ENCODE measurements at places on chromosomes 3 and 15.

DNA sequence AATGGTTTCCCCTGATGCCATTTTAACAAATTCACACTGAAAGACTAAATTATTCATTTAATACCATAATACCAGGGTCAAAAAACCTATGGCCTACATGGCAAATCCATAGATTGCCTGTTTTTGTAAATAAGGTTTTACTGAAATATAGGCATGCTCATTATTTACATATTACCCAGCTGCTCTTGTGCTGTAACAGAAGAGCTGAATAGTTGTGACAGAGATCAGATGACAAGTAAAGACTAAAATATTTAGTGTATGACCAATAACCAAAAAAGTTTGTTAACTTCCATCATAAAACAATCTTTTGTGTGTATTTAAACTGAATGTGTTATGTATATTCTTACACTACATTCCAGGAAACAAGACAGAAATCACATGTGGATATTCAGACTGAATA lies 60.2 kb downstream of the DENND4A start:
- no peak for DNase-seq

GRCh38 chr15:66138096-66138783 lies 115.3 kb downstream of the MEGF11 start:
- no peak for DNase-seq

- DNase-seq: no peak
Measured at GRCh38 chr3:48467473-48468267, 21.1 kb downstream of the ATRIP start.

DNA sequence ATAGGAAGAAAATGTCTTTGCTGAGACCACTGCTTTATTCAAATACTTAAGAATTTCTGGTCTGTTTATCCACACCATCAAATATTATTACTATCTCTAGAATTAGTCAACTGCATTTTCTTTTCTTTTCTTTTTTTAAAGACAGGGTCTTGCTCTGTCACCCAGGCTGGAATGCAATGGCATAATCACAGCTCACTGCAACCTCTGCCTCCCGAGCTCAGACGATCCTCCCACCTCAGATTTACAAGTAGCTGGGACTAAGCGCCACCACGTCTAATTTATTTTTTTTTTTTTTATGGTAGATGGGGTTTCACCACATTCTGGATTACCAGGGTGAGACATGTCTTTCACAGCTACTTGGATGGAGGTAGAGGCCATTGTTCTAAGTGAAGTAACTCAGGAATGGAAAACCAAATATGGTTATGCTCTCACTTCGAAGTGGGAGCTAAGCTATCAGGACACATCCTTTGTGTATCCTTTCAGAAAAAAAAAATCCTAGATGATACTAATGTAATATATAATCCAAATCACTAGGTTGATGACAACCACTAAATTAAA lies 52.8 kb downstream of the STAG1 start:
- DNase-seq: no peak

DNA sequence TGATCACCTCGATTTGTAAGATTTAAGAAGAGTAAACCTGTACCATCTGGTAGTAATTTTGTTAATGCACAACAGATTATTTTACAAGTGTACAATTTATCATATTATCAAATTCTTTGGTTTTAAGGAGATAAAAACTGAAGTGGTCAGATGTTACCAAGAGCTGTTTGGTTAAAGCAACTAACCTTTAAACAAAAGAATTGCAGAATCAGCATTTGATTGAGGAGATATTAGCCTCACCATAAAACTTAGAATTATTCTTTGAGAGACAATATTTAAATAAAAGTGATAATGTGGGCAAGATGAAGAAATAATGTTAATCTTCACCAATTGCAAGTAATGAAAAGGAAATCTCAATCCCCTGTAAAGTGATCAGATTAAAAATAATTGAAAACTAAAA lies 1034.9 kb downstream of the ROBO1 start:
- no peak for DNase-seq

GRCh38 chr3:39920271-39920670 lies 110.9 kb downstream of the MYRIP start:
- no peak for DNase-seq

DNA sequence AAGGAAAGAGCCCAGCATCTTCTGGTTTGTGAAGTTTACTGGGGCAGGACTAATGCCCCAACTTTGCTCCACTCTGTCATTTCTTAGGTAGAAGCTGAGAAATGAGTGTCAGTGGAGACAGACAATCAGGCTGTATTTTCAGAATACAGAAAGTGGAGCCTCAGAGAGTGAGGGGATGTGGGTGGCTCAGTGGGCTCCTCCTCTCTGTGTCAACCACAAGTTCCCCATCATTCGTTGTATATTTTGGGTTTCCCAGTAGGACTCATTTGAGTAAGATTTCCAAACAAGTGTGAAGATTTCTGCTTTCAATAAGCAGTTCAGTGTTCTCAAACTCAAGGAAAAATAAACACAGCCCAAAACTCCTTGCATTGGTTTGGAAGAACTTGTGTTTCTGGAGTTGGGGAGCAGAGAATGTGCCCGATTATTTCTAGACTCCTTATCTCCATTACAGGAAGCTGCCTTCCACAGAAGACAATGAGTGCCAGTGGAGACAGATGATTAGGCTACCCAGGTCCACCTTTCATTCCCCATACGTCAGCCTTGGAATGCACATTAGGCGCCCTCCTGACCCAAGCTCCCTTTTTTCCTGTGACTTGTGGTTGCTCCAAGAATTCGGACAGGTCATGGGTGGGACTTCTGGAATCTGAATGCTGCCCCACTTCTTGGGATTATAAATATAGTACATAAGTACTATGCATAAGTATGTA lies 792.1 kb upstream of the LMCD1 start:
- no peak for DNase-seq

DNA sequence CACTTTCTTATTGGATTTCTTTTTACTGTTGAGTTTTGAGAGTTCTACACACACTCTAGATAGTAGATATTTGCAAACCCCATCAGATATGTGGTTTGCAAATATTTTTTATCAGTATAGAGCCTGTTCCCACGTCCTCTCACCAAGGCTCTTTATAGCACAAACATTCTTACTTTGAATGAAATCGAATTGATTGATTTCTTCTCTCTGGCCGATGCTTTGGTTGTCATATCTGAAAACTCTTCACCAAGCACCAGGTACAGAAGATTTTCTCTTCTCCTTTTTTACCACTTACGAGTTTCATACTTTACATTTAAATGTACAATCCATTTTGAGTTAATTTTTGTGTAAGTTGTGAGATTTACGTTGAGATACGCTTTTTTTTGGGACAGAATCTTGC lies 163.4 kb downstream of the PTPRG start:
- DNase-seq: no peak

GRCh38 chr15:60052796-60053195 lies 48.7 kb downstream of the FOXB1 start:
- DNase-seq: no peak

DNA sequence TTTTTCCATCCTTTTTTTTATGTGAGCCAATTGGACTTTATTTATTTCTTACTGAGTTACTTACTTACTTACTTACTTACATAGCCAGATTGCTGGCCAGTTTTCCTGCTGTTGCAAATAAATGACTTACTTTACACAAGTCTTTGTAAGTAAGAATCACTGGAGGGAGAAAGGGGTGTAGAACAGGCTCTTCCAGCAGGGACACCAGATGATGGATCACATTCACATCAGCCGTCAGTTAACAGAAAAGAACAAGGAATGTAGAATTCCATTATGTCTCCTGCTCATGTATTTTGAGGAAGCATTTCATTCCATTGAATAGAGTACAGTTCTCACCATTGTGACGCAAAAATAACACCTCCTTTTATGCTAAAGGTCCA lies 188.6 kb downstream of the FNDC3B start:
- no peak for DNase-seq

DNA sequence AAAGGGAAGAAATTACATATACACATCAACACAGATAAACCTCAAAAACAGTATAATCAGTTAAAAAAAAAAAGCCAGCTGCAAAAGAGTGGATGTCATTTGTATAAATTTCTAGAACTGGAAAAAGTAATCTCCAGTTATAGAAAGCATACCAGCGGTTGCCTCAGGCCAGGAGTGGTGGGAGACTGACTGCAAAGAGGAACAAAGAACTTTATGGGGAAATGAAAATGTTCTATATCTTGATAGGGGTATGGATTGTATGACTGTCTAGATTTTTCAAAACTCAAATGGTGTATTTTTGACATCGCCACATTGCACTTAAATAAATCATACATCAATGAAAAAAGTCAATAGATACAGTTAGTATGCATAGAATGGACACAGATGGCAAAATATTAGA lies 241.6 kb downstream of the SCAPER start:
- no peak for DNase-seq

GRCh38 chr3:106086038-106086437 lies 217.2 kb upstream of the CBLB start:
- no peak for DNase-seq

GRCh38 chr3:71208211-71209095 lies 375.1 kb downstream of the FOXP1 start:
- no peak for DNase-seq

DNA sequence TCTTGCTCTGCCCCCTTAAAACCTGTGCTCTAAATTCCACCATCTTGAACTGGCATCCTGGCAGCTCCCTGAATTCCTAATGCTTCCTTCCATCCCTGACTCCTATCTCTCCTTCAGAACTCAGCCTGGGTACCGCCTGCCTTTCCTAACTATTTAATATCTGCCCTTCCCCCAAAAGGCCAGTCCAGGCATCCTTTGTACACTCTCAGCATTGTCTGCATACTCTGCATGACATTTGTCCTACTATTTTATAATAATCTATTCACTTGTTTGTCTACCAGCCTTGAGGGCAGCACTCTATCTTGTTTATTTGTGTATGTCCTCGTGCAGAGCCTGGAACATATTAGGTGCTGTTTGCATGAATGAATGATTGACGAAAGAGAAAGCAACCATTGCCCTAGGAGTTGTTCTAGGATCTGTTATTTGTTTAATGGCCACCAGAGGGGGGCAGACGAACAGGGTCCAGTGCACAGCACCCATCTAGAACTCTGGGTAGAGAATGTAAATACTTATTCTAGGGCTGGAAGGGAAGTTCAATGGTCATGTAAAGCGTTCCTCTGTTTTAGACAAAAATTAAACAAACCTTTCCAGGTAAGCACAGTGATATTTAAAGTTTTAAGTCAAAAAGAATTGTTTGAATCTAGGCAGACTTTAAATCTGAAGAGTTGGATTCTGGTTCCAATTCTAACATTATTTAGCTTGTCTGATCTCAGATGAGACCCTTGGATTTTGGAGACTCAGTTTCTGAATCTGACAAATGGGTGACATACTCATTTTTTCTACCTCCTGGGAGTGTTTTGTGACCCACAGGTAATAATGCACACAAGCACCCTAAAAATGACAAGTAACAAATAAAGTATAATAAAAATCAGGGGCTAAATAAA lies 125.8 kb upstream of the GALNT15 start:
- DNase-seq: no peak

DNA sequence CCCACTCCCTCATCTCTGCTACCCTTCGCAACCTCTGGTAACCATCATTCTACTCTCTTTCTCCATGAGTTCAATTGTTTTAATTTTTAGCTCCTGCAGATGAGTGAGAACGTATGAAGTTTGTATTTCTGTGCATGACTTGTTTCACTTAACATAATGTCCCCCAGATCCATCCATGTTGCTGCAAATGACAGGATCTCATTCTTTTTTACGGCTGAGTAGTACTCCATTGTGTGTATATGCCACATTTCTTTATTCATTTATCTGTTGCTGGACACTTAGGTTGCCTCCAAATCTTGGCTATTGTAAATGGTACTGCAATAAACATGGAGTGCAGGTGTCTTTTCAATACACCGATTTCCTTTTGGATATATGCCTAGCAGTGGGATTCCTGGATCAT lies 12.1 kb downstream of the GALK2 start:
- no peak for DNase-seq

DNA sequence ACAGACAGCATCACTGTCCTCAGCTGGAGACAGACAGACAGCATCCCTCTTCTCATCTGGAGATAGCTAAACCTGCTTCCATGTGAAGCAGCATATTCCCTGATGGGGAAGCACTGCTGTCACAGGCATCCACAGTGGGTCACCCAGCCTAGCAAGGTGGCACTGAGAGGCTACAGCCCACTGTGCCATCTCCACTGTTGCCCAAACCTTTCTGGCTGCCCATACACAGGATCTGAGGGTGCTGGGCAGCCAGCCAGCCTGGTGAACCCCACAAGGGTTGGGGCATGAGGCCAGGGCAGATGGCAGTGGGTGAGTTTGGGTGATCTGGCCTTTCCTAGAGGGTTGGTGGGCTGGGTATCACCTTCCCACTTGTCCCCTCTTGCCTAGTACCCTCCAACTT lies 11.7 kb downstream of the CHST13 start:
- no peak for DNase-seq

DNA sequence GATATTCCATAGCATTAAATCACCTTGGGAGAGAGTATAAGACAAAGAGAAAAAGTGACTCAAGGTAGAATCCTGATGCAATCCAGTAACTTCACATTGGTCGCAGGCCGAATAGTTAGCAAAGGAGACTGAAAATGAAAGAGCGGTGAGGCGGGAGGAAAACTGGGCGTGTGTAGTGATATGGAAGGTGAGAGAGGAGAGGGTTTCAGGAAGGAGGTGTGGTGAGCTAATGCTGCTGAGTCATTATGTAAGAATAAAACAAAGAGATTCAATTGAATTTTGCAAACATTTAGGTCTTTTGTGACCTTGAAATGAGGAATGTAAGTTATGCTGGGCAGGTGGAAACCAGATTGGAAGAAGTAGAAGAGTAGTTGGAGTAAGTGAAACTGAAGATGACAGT lies 235.3 kb downstream of the C3orf38 start:
- DNase-seq: no peak

DNA sequence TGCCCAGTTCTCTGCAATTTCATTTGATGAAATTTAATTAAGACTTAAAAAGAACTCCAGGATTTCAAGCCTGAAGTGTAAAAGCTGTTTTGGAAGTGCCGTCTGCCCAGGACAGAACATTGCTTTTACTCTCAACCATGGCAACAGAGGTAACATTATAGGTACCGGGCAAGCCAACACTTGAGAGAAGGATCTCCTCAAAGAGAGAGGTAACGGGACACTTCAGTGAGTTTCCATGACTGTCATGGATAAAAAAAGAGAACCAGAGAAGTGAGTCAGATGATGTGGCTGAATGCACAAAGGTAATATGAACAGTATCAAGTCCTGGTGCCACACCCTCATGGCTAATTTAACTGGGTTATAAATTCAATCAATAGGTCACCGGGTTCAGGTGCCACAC lies 130.2 kb upstream of the LMOD3 start:
- no peak for DNase-seq

- no peak for DNase-seq
Measured at GRCh38 chr15:87628311-87628710, 628.2 kb downstream of the NTRK3 start.

GRCh38 chr15:36313021-36313420 lies 266.4 kb upstream of the CDIN1 start:
- DNase-seq: no peak

DNA sequence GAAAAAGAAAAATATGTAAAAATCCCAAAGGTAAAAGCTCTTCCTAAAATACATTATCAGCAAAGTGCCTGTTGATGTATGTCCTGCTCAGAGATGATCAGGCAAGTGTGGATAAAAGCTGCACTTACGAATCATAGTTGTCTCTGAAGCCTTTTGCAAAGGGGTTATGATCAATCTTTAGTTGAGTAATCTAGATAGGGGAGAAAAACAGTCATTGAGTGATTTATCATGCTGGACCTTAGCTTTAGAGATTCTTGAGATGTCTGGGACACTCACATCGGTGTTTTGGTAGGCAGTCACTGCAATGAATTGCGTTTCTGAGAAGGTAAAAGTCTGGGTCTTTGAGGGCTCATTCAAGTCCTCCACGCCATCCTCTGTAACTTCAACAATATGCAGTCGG lies 3.7 kb downstream of the EOMES start:
- no peak for DNase-seq

All from CD4-positive, alpha-beta memory T cell (primary cell).